ENCODE measurements at places on chromosomes 2 and 18.
A peak's percentile ranks its signal among the peaks of the same experiment; 100 is the strongest.

DNA sequence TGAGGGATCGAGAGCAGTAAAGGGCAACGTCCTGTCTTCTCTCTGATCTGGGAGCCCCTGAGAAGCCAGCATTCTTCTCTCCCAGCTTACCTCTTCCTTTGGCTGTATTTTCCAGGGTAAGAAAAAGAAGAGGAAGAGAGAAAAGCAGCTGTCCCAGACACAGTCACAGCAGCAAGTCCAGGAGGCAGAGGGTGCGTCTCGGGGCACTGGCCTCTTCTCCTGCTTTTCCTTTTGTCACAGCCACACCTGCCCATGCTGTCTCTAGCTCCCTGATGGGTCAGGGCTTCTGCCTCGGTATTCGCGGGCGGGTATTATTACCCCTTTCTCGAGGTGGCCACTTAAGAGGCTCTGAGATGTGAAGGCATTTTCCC lies 20.3 kb downstream of the TGOLN2 start:
- DNase-seq, result no peak

- peak; percentile 34 for DNase-seq
Measured at GRCh38 chr2:72892506-72893173, 5.4 kb downstream of the SPR start.

DNA sequence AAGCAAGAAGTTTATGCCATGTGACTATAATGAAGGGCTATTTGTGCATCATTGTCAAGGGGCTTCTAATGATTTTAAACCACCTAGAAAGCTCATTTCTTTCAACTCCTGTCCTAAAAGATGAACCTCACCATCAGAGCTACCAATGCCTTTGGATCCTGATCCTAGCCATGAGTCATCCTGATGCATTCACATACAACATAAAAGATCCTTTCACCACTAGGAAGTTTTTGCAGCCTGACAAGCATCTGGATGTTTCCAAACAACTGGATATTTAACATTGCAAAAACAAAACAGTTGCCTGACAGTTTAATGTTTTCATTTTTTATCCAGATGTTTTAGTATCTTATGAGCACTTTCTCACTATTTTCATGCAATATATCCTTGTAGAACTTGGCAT lies 425.3 kb downstream of the MBD2 start:
- no peak for DNase-seq

GRCh38 chr2:165634855-165635254 lies 159.2 kb downstream of the GALNT3 start:
- no peak for DNase-seq

DNA sequence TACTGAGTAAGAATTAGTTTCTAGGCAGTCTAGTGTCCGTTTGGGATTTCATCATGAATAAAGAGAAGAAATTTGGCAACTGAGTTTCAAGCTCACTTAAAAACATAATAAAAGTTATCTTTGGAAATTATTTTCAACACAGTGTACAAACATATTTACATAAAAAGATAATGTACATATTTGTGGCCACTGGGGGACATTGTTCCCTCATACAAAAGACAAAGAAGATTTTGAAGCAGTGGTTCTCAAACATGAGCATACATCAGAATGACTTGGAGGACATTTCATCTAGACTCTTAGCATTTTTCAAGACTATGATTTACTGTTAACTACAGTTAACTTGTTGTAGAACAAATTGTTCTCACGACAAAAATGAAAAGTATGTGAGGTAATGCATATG lies 15.7 kb upstream of the TTC21B start:
- no peak for DNase-seq

All from hematopoietic multipotent progenitor cell treated with erythropoietin and hydrocortisone succinate and interleukin-3 and kit ligand, for 15 days (in vitro differentiated cells).